Activated CD4-positive, CD25-positive, alpha-beta regulatory T cell treated with anti-CD3 and anti-CD28 coated beads, Interleukin-2, amount 50 U/mL, for 24 hours (primary cell): ENCODE measurements at places on chromosomes 12 and 14.

- no peak for ATAC-seq
Measured at GRCh38 chr12:77005611-77006098, 59.7 kb downstream of the E2F7 start.

DNA sequence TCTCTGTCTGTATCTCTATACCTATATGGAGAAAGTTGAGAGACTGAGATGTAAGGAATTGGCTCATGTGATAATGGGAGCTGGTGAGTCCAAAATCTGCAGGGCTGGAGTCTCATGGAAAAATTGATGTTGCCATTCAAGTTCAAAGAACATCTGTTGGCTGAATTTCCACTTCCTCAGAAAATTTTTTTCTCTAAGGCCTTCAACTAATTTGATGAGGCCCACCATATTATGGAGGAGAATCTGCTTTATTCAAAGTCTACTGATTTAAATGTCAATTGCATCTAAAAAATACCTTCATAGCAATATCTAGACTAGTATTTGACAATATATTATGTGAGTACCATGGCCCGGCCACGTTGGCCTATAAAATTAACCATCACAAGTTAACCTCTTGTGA lies 261.4 kb downstream of the VRK1 start:
- no peak for ATAC-seq

DNA sequence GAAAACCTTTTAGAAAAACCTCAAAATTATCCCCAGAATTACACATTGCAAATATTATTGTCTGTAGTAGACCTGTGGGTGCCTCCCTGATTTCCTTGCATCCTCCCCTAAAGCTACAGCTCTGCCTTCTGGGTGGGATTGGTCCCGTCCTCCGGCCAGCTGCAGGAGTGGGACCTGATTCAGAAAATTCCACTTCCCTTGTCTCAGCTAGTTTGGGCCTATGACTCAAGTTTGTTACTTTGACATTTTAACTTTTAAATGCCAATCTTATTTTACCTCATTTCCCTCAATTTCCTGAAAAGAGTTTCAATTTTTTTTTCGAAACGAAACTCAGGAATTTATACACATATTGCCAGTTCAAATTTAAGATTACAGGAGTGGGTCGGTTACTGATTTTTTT lies 13.2 kb upstream of the SLC41A2 start:
- ATAC-seq, result no peak

- no peak for ATAC-seq
Measured at GRCh38 chr14:50308363-50308915, 3.6 kb downstream of the L2HGDH start.

DNA sequence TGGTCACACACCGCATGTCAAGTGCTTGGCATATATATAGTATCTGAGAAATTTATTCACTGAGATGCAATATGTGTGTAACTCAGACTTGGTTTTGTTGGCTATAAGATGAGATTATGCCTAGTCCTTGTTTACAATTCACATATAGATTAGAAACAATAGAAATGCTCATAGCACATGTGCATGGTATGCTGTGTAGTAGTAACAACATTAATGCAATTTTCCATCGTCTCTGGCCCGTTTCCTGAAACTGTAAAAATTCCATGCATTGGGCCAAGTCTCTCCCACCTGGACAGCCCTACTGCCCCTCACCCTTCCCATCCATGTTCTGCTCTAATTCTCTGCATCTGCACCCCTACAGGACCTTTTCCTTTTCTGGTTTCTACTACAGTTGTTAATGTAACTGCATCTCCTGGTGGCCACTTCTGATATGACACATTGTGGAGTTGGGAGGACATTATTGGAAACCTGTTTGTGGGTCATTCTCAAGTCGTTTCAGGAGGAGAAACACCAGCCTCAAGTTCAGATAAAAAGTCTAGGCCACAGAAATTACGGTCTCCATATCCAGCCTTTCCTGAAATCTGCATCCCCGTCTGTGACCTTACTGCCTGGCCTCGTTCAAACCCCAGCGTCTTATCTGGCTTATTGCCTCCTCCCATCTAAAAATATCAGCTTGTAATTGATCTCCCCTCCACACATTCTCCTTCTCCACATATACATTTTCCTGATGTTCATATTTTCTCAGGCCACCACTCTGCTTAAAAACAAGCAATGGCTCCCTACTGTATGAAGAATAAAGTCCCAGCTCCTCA lies 37.5 kb downstream of the EMP1 start:
- no peak for ATAC-seq

DNA sequence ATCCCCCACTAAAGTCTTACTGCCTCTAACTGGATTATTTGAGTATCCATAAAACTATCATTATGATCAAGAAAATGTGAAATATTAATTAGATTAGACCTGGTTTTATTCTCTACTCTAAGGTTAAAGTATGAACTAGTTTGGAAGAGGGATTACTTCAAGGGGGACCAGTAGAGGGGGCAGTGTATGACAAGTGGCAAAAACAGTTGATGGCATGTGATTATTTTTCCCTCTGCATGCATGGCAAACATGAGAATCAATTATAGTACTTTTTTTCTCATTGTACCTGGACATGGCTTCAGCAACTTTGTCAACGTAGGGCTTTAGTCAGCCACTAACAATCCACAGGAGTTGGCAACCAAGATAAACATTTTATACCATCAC lies 145.0 kb upstream of the SLC38A2 start:
- ATAC-seq, result no peak

- ATAC-seq, result peak; percentile 89
Measured at GRCh38 chr14:68312884-68313610, 479.8 kb downstream of the ZFP36L1 start.

DNA sequence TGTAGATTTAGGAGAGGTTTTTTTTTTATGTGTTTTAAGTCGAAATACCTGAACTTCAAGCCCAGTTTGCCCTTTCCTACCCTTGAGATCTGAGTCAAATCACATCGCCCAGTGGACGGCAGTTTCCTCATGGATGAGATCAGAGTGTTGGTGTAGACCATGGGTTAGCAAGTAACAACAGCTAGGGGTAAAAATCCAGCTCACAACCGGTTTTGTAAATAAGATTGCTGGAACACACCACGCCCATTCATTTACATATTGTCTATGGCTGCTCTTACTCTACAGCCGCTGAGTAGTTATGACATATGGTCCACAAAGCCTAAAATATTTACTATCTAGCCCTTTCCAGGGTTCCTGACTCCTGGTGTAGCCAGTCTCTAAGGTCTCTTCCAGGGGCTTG lies 158.5 kb upstream of the PLEKHG7 start:
- ATAC-seq, result no peak

- no peak for ATAC-seq
Measured at GRCh38 chr14:32047791-32048190, 29.3 kb upstream of the ARHGAP5 start.

DNA sequence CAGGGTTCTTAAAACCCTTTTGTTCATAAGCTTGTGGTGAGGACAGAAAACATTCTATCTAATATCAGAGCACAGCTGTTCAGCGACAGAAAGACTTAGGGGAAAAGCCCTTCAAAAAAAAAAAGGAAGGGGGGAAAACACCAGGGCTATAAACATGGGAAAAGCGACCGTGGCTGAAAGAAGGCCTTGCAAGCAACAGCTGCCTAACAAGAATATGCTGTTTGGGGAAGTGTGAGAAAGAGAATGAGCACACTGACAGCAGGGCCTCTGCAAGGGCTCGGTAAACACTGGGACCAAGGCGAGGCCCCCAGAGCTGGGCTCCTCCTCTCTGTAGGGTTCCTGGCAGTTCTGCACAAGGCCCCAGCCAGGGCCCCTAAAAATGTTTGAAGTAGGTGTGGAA lies 27.4 kb upstream of the CCND2 start:
- ATAC-seq, result no peak

GRCh38 chr12:1695886-1696670 lies 5.2 kb downstream of the ADIPOR2 start:
- ATAC-seq, result no peak

- ATAC-seq, result no peak
Measured at GRCh38 chr14:73243341-73243740, 6.0 kb downstream of the PAPLN start.

DNA sequence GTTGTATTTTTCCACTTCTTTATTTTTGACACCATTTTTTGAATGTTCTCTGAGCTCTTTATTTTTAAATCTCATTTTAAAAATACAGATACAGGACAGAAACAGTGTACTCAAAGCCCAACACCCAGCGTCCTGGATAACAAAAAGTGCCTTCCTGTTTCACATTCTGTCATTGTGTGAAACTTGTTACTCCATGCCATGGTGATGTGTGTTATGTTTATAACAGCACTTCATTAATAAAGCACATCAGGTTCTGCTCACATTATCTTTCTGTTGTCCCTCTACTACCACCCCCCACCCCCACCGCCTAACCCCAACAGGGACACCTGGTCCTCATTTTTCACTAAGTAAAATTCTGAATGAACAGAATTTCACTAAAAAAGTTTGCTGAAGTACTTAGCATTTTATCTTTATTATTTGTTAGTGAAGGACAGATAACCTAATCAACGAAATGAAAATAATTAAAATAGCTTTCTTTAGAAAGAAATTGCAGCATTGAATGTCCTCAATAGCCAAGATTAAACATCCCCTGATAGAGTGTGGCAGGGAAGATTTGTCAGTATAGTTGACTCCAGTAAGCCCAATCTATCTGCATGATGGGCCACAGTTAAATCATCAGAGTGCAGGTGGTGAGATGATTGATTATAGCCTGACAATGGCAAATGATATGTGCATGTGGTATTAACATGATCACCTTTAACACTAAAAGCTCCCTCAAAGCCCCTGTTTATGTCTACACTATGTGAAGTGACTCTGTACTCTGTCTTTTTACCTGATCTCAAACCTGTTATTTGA lies 153.9 kb downstream of the ACSS3 start:
- ATAC-seq, result no peak

- no peak for ATAC-seq
Measured at GRCh38 chr12:15782667-15783066, 6.5 kb downstream of the EPS8 start.

- ATAC-seq, result no peak
Measured at GRCh38 chr12:34289431-34290380, 267.4 kb downstream of the ALG10 start.

DNA sequence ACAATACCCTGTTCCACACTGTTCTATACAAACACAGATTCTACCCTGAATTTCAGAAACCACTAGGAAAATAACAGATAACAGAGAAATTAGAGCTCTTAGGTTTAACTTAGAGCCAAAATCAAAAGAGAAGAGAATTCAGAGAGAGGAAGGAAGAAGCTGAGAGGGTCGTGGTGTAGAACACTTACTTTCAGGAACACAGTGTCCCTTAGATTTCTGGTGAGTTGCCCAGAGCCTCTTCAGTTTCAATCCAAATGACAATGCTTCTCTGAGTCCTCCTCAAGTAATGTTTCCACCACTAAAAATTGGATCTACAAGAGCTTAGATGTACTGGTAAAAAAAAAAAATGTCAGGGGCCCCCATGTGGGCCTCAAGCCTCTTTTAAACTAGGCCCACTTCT lies 2.6 kb downstream of the YAF2 start:
- no peak for ATAC-seq

GRCh38 chr12:19338405-19338804 lies 100.9 kb upstream of the AEBP2 start:
- no peak for ATAC-seq

DNA sequence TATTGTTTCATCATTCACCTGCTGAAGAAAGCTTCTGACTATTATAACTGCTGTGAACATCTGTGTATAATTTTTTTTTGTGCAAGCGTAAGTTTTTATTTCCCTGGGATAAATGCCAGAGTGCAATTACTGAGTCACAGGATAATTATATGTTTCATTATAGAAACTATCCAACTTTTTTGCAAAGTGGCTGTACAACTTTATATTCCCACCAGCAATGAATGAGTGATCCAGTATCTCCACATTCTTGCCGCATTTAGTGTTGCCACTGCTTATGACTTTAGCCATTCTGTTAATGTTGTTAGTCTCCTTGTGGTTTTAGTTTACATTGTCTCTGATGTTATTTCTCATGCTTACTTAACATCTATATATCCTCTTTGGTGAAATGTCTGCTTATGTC lies 88.1 kb upstream of the CCDC175 start:
- no peak for ATAC-seq

- peak; percentile 40 for ATAC-seq
Measured at GRCh38 chr14:104149617-104150135, 11.3 kb downstream of the KIF26A start.

- no peak for ATAC-seq
Measured at GRCh38 chr14:21093769-21094681, 4.4 kb downstream of the ZNF219 start.

DNA sequence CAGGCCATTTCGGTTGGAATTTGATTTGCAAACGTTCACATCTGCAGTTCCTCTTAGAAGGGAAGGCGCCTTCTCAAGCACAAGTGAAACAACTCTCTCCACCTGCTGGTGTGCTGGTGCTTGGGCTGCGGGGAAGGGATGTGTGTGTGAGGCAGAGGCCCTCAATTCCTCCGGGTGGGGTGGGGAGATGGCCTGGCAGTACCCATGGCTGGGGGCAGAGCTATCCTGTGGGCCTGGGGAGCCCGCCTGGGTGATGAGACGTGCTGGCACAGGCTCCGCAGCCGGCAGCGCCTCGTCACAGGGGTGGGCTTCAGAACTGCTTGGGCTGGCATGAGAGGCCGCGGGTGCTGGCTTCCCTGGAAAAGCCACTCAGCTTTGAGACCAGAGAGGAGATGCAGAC lies 28.9 kb upstream of the TDRD9 start:
- ATAC-seq, result no peak

- ATAC-seq, result no peak
Measured at GRCh38 chr12:49556391-49557186, 11.4 kb downstream of the MCRS1 start.

DNA sequence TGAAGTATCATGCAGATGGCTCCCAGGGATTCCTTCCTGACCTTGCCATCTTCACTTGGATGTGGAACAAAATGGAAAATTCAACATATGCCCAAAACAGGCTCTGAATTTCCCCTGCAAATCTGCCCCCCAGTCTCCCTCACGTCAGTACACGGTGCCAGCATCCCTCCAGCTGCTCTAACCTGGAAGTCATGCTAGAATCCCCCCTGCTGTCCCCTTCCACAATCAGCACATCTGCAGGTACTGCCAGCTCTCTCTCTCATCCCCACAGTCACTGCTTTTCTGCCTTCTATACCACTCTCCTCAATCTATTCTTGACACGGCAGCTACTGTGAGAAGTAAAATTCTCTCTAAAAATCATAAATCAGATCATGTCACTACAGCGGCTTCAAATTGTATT lies 21.6 kb downstream of the GALNT6 start:
- no peak for ATAC-seq

- ATAC-seq, result no peak
Measured at GRCh38 chr12:114764510-114764909, 80.5 kb upstream of the TBX3 start.

- no peak for ATAC-seq
Measured at GRCh38 chr12:83468988-83469908, 782.5 kb downstream of the TMTC2 start.
